Spleen (tissue), 13 donors: ENCODE measurements at places on chromosomes 4 and X.

DNA sequence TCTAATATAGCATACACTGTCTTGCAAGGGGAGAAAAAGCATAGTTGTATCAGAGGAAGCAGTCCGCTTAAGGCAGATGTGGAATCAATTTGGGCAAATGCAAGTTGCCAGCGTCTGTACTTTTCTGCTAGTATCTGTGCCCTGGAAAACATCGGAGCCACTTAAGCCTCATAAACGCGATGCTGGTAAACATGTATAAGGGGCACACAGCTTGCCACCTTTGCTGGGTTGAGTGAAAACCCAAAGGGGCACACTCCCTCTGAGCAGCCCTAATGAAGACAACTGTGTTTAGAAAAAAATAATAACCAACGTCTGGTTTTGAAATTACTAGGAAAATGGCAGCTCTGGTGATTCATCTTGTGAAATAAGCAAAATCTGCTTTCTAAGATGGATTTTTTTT is 24.3 kb downstream of the SMIM20 start:
- no peak for DNase-seq

- no peak for DNase-seq
These were observed 170.2 kb downstream of the ADGRA3 start for GRCh38 chr4:22345678-22346077.

- DNase-seq: peak; percentile 76
These were observed 28.8 kb upstream of the SOWAHD start for GRCh38 chrX:119729408-119730201.

DNA sequence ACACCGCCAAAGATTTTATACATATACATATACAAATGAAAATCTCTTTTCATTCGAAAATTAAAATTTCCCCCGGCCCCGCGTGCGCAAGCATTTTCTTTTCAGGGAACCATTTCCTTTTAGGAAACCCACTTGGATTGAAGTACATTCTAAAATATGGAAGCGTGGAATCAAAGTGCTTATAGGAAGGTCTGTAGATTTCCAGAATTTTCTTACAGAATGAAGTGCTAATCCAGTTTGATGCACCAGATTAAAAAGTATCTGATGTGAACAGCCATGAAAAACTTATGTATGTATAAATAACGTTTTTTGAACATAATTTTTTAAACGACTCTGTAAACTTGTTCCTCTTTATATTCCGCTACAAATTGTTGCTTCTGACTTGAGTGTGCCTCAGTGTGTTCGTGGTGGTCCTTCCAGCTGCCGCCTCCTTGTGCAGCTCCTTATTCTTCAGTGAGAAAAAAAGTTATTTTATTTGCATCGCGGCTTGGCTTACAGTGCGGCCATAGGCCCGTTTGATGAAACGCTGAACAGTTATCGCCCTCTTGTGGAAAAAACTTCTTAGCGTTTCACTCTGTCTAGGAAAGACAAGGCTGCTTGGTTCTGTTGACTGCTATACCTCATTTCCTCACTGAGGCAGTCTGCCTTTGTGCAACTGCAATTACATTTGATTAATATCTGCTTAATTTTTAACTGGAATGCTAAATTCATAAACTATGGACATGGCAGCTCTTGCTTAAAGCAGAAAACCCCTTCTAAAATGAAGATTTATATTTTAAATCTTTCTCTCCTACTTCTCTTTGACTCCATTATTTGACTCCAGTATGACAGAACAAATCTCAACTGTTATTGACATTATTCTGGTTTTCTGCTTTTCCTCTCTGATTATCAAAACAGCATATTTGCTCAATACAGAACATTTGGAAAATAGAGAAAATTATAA is 4.7 kb upstream of the NKX6-1 start:
- no peak for DNase-seq

DNA sequence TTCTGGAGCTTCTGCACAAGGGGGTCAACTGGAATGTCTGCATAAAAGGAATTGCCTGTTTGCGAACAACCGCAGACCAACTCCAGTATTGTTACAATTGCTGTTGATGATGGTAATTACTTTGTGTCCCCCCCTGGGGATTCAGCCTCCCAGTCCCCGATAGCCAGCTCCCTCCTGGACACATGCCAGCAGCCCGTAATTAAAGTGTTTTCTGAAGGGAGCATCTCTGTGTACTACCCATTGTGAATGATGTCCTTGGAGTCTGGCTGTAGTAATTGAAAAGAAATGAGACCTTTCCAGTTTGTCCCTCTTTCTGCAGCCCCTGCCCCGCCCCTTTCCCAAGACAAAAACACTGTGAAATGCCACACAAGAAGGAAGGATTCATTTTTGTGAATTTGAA is 377.1 kb upstream of the LCORL start:
- DNase-seq: no peak

GRCh38 chr4:166091912-166092510 is 219.0 kb downstream of the TLL1 start:
- no peak for DNase-seq

DNA sequence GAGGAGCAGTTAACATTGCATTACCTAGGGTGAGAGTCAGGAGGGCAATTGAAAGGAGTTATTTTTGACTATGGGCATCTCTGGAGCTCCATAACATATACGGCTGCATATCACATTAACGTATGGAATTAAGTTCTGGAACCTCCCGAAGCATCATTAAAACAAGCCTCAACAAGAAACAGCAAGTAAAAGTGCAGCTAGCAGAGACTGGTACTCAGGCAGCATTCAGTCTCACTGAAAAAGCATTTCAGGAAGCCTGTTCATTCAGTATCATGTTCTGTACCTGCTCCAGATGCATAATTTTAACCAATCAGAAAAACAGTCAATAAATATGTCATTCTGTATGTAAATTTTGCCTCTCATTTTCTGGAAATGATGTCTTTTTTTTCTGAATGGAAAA is 299.6 kb downstream of the EPHA5 start:
- no peak for DNase-seq

DNA sequence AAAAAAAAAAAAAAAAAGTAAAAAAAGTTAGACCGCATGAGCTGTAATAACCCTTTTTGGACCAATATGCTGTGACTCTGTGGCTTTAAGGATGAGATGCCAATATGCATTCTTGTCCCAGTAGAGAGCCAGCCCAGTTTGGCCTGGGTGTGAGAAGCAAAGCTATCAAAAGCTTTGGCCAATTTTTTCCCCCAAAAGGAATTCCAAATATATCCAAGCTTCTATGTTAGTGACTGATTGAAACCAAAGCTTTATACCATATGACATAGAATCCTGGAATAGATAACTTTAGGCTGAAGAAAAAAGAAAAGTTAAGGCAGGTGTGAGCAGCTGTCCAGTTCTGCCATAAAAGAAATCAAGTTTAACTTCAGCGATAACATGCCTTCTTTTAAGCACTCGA is 30.5 kb upstream of the RBPJ start:
- DNase-seq: no peak

DNA sequence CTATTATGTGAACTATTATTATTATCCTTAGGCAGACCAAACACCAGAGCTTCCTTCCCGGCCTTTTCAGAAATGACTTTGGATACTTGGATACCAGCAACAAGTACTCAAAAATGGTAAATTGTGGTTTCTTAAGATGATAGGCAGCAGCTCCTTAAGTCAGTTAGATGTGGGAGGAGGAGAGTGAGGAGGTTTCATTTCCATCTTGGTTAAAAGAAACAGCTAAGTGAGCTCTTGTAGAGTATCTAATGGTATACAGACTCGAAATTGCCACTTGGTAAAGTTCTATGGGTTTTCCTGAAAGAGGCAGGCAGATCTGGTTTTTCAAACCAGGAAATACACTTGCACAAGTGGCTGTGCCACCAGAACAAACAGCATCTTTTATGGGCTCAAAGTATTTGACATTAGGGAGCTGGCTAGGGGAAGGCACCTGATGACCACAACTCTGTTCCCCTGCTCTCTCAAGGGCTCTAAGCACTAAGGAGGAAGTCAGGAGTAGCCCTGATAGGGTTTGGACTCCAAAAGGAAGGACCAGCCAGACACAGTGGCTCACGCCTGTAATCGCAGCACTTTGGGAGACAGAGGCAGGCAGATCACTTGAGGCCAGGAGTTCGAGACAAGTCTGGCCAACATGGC is 130.9 kb downstream of the TMEM164 start:
- DNase-seq: no peak

DNA sequence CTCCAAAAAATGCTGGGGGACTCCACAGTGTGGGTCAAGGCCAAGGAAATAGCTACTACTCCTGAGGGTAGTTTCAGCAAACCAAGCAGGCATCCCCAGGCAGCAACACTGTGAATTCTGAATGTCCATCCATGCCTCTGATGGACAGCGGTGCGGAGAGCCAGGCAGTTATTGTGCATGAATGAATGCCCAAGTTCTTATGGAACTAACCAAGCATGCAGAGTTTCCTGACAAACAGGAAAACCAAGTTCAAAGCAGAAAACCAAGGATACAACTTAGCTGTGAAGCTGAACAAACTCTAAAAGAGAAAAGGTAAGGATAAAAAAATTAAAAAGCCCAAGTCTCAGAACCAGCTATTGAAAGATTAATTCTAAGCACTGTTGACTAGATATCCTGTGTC is 642.6 kb upstream of the HS3ST1 start:
- DNase-seq: no peak

DNA sequence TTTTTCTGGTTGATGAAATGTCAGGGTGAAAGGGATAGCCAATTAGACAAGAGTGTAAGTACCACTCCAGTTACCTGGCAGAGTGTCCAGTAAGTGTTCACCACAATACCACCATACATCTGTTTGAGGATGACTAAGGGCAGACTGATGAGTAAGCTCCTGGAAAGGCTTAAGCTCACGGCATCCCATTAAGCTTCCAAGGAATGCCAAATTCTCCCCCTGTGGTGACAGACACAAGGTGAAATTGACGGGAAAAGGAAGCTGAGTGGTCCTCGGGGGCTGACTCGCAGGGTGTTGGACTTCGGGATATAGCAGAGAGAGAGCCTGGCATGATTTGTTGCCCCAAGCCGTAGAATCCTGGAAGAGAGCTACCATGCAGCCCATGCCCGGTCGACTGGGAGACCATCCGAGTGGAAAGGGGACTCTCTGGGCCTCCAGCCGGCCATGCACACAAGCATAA is 7.6 kb upstream of the BST1 start:
- no peak for DNase-seq

- DNase-seq: peak; percentile 94
These were observed at the start of gene TADA2B for GRCh38 chr4:7043284-7044136. Gene TADA2B (plus strand): TSS chr4:7043372. CDS start chr4:7043580, 208 bp downstream.

DNA sequence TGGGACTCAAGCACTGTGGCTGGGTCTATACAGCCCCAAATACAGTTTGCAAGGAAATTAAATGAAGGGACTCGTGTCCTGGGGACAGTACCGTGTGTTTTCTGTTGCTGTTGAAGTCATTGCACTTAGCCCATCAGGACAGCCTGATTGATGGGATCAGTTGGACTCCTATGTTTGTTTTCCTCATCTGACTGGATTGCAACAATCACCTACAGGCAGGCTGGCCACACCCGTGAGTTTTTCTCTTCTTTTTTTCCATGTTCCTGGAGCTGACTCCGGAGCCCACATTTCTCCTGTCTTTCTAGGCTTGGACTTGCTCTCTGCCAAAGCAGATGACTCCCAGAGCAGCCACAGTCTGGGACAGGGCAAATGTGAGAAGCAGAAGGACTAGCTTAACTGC is 38.1 kb downstream of the RTL9 start:
- no peak for DNase-seq

DNA sequence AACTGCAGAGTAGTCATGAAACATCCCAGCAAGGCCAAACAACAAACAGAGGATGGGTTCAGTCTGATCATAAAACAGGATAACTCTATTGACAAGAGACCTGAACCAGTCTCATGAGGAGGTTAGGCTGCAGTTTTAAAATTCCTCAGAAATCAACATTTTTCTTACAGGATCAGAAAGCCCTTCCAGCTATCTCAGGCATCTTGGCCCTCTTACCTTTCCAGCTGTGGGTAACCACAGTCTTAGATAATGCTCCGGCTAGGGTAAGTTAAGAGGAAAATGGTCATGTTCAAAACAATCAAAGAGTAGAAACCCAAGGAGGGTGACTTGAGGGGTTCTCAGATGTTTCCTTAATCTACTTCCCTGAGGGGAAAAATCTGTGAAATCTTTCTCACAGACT is 5.1 kb downstream of the CTSO start:
- DNase-seq: no peak

DNA sequence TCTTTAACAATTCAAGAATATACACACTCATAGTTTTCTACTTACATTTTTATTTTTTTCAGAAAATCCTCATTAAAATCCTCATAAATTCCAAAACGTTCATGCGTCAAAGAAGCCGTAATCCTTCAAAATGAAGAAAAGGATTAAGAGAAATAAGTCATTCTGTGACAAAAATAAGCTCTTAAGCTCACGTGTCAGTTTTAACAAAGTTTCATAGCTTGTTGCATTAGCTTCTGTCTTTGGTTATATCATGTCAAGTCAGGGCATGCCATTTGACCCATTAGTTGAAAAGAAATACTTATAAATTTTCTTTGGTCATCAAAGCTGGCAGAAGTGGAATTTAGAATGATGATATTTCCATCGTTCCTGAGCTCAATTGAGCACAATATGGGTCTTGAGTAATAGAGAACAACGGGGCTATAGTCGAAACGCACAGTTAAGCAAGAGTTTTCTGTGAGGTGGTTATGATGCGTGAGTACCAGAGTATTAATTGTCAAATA is 185.2 kb upstream of the CTSO start:
- no peak for DNase-seq

DNA sequence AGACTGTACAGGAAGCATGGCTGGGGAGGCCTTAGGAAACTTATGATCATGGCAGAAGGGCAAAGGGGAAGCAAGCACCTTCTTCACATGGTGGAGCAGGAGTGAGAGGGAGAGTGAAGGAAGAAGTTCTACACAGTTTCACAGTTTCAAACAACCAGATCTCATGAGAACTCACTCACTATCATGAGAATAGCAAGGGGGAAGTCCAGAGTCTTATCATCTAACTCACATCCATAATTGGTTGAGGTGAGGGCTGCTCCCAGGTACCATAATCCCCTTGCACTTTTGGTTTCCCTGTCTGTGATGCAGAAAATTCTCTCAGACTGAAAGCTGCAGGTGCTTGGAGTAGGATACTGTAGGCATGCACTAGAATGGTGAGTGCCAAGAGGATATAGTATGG is 233.8 kb upstream of the CPEB2 start:
- DNase-seq: no peak

DNA sequence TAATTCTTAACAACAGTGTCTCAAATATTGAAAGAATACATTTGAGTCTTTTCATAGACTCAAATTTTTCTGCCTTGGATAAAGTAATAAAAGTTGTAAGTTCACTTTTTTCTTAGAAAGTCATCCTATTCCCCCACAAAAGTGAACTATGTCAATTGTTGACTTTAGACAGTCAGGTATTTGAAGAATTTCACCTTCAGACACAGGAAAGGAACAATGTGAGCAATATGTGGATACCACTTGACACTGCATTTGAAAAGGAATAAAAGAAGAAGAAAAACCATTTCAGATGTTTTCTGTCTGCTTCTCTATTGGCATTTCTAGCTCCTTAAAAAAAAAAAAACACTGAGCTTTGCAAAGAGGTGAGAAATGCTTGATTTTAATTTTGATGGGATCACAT is 1389.0 kb upstream of the IGFBP7 start:
- no peak for DNase-seq
